ENCODE measurements at places on chromosomes 7 and 10. TPM values are rescaled to one million over a fixed set of nuclear protein-coding genes. Genes with fewer than 3 reads are reported as not detected.

Gene TLX1
- not detected for total RNA-seq

Gene CRHR2
- total RNA-seq, result not detected

Gene SMIM30
- total RNA-seq, result 47.9 TPM

GRCh38 chr10:93077860-93078337 lies 4.2 kb downstream of the CYP26A1 start:
- DNase-seq, result no peak

- DNase-seq, result no peak
These were observed 87.5 kb downstream of the ATXN7L1 start for GRCh38 chr7:105788816-105789349.

- DNase-seq, result no peak
These were observed 32.4 kb upstream of the PWWP2B start for GRCh38 chr10:132364594-132364970.

Gene PNLIPRP2
- not detected for total RNA-seq

DNA sequence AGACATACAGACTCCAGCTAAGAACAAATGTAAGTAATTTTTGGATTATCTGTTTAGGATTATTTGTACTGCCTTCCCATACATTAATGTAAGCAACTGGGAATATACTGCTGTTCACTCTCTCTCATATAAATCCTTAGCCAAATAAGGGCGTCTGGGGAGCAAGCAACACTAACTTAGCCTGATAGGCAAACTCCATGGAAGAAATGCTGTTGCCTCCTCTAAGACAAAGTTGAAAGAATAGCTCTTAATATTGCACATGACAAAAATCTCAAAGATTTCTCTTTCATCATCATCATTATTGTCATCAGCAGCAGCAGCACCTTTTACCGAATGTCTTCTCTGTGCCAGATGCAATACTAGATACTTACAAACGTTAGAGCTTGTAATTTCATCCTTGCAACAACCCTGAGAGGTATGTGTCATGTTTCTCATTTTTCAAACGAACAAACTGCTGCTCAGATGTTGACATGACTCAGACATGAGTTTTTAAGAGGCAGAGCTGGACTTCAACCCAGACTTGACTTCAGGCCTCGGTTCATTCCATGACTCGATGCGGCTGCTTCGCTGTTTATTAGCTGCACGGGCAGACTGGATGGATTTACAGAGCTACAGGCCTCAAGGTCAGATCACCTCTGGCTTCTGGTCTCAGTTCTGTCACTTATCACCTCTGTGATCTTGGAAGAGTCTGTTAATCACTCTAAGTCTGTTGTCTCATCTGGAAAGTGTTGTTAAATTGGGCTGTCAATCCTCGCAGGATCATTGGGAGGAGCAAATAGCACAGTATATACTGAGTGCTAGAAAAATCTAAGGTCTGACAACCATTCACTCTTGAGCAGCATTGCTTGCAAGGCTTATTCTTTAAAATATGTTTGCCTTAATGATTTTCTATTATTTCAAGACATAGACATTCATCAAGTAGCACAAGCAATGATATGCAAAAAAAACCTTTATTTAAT lies 126.3 kb upstream of the CELF2 start:
- no peak for DNase-seq

DNA sequence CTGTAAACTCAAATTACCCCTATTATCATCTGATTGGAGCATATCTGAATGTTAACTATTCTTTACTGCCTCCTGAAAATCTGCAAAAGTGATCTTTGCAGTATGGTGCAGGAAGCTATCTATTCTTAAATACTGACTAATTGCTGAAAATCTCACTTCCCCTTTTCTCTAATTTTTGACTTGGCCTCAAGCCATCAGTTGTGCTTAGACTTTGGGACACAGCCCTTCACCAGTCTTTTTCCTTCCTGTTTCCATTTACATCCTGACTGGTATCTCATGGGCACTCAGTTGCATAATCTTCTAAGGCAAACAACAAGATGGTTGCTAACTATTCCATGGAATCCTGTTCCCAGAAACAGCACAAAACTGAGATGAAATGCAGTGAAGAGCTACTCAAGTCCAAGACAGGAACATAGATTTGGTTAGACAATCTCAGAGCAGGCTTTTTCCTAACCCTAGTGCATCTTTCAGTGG lies 228.5 kb downstream of the SORCS1 start:
- DNase-seq, result no peak

DNA sequence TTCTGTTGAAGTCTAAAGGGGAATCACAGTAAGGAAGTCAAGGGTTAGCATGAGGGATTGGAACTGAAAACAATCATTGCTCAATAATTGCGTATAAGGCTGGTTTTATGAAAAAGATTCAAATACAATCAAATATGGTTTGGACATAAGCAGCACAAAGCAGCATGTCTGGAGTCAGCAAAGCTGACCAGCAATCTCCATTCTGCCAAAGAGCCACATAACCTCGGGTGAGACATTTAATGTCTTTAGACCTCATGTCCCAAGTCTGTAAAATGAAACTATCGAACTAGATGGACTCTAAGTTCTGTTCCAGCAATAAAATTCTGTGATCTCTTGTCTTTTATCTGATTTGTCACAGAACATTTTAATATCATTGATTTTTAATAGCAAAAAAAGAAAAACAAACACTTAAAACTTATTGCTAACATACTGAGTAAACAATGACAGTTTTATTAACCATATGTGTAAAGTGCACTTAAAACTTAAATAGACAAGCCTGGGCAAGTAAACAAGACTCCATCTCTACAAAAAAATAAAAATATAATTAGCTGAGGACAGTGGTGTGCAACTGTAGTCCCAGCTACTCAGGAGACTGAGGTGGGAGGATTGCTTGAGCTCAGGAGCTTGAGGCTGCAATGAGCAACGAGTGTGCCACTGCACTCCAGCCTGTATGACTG lies 217.0 kb downstream of the MAGI2 start:
- no peak for DNase-seq

Gene PRSS1
- not detected for total RNA-seq

Measured in activated naive CD4-positive, alpha-beta T cell treated with anti-CD3 and anti-CD28 coated beads, Interleukin-2, amount 50 U/mL, for 72 hours (primary cell).